Activated naive CD8-positive, alpha-beta T cell treated with anti-CD3 and anti-CD28 coated beads, Interleukin-2, amount 50 U/mL, for 16 hours (primary cell): ENCODE measurements at places on chromosomes 3 and 15.

GRCh38 chr3:155326901-155327300 is 33.4 kb upstream of the STRIT1 start:
- no peak for DNase-seq

DNA sequence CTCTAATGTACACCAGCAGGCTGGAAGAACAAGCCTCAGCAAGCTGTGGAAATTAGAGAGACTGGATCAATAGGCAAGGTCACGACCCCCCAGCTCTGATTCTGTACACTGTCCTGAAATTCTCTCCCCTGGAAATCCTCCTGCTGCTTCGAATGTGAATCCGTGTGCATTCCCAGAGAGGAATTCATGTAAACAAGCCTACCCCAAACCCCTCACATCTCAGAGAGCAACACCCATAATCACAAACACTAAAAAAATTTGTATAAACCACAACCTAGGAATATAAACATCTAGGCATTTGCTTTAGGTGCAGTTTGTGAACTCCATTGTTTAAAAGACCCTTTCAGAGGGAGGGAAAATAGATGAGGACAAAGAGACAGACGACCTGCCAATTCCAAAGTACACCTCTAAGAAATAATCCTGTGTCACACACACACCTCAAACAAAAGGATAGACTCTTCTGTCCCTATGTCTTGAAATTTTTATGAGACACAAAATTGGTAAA is 325.2 kb downstream of the WDR72 start:
- no peak for DNase-seq

DNA sequence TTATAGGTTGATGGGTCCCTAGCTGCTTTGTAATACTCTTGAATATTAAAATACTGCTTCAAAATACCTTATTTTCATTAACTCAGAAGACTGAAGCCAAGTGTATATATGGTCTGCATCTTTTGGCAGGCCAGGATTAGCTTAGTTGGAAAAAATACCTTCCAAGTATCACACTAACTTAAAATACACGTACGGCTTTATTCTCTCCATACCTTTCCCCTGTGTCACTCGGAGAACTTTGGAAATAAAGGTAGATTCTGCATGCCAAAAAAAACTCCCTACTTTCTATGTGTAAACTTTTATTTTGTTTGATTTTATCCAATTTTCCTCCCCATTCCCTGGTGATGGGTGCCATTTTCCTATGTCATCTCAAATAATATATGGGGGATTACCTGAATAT is 422.3 kb upstream of the MDFIC2 start:
- no peak for DNase-seq

GRCh38 chr3:31891876-31892455 is 89.1 kb downstream of the OSBPL10 start:
- DNase-seq = no peak

DNA sequence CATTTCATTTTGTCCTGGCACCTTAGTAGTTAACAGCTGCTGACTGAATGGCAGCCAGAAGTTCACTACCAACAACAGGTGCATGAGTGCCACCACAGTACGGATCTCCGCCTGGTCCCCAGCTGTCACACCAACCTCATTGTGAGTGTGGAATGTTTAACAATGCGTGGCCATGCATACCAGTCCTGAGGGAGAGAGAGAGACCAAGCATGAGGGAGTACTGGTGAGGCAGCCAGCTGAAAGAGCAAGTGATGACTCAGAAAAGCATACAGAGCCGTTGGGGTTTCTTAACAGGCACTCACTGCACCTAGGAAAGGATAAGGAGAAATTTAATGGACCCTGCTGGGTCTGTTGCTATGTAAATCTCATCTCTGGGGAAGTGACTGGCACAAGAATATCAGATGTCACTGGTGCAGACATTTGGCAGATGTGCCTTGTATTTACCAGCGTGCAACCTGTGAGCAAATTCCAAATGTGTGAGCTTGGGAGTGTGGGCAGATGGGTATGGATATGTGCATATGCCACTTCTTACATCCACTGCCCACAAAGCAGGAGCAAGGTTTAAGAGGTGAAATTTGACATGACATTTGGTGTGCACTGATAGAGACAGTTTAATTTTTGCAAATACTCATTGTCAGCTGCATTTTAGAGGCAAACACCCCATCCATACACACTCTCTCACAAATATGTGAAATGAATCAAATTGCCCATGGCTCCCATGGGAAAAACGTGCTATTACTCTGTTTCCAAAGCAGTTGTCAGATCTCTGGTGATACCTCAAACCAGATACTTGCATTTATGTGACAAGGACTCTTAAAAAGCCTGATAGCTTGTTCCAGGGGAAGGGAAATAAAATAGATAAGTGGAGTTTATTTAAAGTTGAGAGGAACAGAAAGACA is 245.2 kb upstream of the ARPP21 start:
- DNase-seq = no peak

GRCh38 chr15:63449731-63450130 is 54.7 kb upstream of the USP3 start:
- DNase-seq = no peak

DNA sequence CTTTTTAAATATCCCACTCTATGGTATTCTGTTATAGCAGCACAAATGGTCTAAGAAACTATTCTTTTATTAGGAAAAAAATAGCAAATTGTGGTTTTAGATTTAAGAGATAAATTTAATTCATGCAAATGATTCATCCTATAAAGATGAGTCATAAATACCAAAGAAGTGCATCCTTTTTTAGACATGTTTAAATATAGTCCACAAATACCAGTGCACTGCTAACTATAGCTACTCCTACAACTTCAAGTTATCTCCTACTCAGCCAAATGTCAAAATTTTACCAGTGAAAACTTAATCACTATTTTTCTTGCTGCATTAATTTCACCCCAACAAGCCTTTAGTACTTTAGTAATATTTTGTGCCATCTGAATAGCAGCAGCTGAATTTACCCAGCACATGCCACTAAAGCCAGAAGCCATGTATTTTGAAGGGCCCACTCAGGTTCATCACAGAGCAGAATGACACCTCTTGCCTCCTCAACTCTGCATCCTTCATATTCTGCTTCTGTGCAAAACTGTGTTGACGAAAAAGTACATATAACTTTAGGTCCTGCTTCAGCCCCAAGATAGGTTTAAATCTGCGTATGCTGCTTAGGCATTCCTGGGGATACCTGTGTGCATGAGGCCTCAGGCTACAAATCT is 24.9 kb downstream of the CX3CR1 start:
- DNase-seq = no peak

- no peak for DNase-seq
Observed at GRCh38 chr3:30696896-30697295, 90.5 kb downstream of the TGFBR2 start.

GRCh38 chr3:142022381-142022780 is 127.0 kb downstream of the TFDP2 start:
- DNase-seq = no peak

DNA sequence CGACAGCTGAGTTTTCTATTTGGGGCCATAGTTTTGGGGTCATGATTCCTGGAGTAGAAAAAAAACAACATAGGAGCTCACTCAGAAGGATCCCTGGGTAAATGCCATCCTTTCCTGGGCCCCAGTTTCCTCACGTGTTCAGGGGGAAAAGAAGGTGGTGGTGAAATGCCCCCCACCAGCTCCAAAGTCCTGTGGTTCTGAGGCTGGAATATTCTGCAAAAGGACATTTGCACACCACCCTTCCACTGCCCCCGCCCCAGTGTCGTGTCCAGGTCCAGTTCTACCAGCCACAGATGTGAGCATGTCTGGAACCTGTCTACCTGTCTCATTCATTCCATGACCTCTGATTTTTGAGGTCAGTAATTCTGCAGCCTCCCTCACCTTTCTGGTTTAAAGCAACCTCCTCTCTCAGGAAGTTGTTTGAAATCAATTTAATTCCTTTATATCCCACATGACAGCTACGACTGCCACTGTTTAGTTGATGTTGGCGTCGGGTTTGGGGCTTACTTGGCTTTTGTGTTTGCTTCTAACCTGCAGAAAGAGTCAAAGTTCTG is 82.1 kb downstream of the SMAD3 start:
- no peak for DNase-seq

DNA sequence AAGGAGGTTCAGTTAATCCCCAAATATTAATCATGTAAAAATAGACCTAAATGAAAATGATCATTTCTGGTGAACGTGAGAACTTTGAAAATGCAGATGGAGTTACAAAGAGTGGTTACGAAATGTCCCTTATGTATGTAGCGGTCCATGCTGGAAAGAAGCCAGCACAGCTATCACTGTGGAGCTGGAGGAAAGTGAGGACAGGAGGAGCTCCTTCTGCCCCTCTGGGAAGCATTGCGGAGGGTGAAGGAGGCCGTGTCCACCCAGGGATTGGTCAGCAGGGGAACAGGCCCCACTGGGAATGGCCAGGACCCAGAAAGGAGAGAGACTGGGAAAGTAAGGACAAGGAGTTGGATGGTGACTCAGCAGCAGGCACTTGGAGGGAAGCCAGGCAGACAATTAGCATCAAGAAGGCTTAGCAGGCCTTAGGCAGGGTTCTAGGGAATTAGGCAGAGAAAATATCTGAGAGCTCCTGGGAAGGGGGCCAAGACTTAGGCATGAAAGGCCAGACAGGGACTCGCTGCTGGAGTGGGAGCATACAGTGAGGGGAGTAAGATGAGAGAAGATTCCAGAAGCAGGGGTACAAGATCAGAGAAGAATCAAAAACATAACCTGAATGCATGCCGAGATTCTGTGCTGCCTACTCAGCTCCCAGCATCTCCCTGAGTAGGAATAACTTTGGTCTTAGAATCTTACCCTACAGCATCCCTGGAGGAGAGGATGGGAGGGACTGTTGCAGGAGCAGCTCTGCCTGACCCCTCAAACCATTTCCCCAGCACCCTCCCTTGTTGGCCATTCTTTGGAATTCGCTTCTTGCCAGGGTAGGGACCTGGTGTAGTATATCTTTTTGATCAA is 171.0 kb upstream of the UMPS start:
- no peak for DNase-seq

DNA sequence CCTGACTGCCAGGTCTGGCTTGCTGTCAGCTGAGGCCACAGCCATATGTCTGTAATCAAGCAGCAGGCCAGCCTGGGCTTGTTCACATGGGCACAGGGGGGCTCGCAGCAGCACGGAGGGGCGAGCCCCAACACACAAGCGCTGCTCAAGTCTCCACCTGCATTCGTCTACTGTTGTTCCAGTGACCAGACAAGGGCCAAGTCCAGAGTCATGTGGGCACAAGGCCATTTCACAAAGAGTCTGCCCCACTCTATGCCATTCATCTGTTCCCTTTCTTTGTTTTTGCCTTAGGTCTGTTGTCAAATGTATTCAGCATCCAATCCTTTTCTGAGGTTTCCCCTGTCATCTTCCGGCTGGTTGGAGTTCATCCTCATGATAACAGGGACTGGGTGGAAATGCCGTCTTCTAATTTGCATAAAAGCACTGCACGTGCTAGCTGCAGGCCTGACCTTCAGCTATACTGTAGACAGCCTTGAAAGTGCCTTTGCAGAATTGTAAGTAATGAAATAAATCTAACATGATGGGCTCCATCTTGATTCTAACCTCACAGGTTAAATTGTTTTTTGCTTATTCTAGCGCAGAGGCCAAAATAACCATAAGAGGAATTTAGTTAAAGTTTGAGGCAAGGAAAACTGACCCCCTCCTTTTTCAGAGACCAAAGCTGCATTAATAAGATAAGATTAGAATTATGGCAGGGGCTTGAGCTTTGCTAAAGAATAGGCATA is 28.6 kb upstream of the KBTBD12 start:
- DNase-seq = no peak

GRCh38 chr15:47720555-47720954 is 3.2 kb downstream of the SEMA6D start:
- no peak for DNase-seq
